ENCODE measurements at places on chromosomes 1 and 21.

DNA sequence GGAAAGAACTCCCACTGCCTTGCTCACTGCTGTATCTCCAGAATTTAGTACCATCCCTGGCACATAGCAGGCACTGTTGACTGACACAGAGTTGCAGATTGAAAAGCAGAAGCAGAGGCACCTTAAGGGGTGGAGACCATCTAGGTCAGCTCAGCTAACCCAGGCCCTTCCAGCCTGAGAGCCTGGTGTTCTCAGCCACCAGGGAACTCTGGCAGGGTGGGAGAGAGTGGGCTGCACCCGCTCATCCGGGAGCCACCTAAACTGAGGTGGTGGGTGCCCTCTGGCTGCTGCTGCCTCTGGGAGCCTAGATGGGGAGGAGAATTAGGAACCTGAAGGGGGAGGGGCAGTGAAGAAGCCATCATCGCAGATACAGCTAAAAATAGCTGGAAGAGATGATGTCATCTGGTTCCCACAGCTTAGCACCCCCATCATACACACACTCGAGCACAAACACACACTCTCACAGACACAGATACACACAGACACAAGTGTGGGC, 1.5 kb upstream of the TSPAN1 start:
- peak; percentile 31 for DNase-seq

DNA sequence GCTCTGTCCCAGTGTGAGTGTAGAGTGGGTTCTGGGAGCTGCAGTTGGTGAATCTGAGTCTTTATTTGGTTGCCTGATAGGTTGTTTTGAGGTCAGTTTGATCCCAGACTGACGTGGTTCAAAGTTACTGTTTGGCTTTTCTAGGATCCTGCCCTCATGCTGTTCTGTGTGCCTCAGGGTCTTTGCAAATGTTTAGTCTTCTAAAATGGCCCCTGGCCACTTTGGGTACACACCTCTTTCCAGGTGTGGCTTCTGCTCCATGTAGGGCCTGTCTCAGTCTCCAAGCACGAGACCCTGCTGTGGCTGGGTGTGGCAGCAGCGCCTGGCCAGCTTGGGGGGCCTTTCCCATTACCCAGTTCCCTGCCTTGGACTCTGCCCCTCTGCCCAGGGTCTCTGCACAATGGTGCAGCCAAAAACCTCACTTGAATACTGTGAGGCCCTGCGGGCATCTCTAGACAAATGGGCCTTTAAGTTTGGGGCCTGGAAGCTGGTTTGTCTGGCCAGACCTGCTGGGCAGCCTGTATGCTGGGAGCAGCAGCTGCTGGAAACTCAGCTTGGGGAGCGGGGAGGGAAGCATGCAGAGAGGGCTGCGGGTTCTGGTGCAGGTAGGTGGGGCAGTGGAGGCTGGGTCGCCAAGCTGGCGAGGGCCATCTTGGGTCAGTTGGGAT, 5.6 kb downstream of the PTPRF start:
- no peak for DNase-seq

GRCh38 chr1:165119086-165119485, 237.4 kb downstream of the LMX1A start:
- no peak for DNase-seq

- peak; percentile 76 for DNase-seq
Observed at GRCh38 chr1:15417059-15417934, 7.6 kb downstream of the EFHD2 start.

DNA sequence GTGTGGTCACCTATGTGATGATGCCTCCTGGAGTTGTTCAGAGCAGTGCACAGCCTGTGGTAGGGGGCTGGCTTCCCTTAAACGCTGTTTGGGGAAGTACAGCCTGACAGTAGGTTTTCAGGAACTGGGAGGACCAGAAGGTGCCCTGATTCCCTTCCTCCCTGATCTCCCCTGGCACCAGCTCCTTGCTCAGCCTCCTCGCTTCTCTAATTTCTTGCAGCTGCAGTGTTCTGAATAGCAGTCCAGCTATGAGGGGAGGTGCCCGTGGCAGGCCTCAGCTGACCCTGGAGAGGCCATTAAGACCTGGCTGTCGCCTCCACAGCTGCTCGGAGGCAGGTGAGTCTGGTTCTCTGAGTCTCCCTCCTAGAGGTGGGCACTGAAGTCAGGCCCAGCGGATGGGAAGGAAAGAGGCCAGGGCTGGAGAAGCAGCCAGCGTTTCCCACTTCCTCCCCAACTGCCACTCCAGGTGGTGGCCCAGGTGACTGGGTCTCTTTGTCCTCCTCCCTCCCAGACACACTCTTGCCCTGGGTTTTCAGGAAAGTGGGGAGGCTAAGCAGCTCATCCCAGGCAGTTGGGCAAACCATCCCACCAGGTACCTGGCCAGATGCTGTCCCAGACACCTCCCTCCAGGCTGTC, 52.0 kb upstream of the RPL11 start:
- no peak for DNase-seq

DNA sequence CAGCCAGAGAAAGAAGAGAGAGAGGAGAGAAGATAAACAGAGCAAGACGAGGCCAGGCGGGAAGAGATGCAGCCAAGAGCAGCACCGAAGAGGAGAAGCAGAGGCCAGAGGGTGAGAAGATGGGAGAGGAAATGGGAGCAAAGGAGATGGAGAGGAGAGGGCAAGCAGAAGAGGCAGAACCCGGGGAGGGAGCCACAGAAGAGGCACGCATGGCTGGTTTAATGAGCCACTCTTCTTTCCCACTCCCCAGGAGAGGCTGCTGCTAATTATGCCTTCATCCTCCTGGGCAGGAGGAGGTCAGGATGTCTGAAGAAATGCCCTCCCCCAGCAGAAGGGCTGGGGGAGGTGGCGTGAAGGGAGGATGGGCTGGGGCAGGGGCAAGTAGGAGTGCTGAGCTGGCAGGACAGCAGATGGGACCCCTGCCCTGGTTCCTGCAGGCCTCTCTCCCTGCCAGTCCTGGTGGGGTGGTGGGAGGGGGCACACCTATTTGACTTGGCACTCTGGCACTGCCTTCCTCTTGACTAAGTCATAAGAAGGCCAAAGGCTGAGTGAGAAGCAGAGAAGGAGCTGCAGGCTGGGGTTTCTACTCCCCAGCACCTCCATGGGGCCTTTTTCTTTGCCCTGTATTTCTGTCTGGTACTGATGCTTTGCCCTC, 32.3 kb downstream of the KIRREL1 start:
- no peak for DNase-seq

Measured in fibroblast of villous mesenchyme (primary cell).